Stimulated activated CD8-positive, alpha-beta memory T cell treated with anti-CD3 and anti-CD28 coated beads, Interleukin-4, amount 100 ng/mL, for 1 hour (primary cell): ENCODE measurements at places on chromosomes 6 and 20.
A peak's percentile ranks its signal among the peaks of the same experiment; 100 is the strongest.

DNA sequence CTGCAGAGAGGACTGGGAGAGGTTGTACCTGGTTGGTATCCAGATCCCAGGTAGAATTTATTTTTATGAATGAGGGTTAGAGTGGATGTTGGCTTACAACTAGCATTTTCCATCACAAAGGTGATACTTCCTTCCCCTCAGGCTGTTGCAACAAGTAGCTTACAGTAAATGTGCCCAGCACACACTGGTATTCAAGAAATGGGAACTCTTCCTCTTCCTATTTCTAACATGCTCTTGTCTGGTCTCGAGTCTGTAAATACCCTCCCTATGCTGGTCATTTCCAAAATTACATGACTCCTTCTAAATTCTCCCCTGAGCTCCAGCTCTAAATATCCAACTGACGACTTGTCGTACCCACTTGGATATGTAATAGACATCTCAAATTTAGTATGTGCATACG is 90.1 kb upstream of the FOXC1 start:
- no peak for DNase-seq

DNA sequence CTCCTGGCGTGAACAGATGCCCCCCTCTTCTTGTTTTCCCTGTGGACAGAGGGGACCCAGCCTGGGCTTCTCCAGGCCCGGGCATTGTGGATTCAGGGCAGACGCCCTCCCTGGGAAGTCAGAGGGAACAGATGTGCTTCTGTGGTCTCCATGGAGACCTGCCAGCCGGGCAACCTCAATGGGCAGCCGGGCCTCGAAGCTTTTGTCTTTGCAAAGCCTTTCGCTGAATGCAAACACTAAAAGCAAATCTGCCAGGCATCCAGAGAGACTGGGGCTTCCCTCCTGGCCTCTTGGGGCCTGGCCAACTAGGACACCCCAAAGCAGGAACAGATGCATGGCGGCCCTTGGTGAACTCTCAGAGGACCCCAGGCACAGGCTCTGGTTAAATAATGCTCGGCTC is 370.0 kb upstream of the SULF2 start:
- DNase-seq: no peak

GRCh38 chr6:43835872-43836419 is 65.9 kb downstream of the VEGFA start:
- DNase-seq: no peak

DNA sequence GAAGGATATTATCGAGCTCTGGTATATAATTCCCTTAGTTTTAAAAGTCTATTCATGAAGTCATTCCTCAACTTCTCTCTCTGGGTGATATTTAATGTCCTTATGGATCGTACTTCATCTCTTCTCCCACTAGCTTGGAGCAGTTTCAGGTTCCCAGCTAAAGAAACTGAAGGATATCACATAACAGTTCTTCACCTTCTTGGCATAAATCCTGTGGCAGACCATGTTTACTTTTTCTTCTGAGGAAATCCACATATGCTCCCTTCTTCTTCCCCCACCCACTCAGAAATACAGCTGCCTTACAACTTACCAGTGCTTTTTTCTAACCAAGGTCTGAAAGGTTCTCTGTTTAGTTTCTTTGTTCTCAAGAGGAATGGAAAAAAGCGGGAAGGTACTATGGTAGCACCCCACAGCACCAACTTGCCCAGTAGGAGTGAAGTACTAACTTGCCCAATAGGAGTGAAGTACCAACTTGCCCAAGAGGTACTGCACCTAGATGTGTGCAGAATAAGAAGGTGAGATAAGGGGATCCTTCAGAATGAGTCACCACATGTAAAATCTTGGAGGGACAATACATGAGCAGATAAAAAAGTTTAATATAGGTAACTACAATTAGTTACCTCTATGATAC is 53.1 kb downstream of the TSPYL4 start:
- no peak for DNase-seq

DNA sequence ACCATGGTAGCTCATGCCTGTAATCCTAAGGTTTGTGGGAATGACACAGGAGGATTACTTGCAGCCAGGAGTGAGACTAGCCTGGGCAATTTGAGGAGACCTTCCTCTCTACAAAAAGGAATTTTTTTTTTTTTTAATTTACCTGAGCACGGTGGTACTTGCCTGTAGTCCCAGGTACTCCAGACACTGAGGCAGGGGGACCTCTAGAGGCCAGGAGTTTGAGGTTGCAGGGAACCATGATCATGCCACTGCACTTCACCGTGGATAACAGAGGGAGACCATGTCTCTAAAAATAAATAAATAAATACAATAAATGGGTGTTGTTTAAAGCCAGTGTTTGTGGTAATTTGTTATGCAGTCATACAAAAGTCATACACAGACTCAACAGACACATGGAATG is 2.4 kb upstream of the HLA-F start:
- no peak for DNase-seq

GRCh38 chr6:147127587-147127986 is 76.6 kb upstream of the STXBP5 start:
- DNase-seq: no peak

DNA sequence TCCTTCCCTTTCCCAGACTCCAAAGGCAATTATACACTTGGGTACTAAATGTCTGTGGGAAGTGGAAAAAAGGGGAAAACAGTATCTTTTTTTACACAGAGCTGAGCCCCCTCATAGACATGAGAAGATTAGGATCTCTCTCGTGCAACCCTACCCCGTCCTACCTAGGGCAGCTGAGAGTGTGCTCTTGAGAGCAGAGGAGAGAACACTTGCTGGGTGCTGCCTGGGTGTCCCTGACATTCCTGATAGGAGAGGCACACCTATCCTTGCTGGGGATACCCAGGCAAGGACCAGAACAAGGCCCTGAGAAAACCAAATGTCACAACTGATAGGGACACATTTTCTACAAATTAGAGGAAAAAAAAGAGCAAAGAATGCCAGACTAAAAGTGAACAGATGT is 81.2 kb downstream of the PREP start:
- DNase-seq: no peak

DNA sequence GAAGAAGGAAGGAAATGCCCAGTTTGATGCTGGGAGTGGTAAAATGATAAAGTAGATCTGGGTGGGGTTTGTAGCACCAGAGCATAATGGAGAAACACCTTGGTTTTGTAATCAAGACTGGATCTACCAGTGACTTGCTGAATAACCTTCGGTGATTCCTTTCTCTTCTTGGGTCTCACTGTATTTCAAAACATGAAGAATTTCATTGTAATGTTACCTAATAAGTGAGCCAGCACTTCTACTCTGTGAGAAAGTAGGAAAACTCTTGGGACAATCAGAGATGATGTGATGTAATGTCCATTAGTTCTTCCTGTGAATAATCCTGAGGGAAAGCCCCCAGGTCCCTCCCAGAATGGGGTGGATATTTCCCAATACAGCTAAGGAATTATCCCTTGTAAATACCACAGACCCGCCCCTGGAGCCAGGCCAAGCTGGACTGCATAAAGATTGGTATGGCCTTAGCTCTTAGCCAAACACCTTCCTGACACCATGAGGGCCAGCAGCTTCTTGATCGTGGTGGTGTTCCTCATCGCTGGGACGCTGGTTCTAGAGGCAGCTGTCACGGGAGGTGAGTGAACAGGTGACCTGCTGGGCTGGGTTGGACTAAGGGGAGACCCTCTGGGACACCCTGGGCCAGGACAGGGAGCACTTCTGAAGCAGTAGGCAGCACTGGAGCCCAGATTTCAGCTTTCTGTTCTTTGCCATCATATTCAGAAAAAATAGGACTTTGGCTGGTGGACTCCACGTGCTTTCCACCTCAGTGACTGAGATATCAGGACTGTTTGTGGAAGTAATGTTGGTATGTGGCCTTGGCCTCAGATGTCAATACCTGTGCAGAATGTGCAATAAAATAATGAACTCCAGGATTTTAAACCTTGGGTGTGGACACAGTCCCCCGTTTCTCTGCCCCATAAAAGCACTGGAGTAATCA is at the start of gene PI3:
PI3 (plus strand) TSS at position 469 of the 931 bp plus-strand sequence; CDS start at position 490, 21 bp downstream.
- no peak for DNase-seq

DNA sequence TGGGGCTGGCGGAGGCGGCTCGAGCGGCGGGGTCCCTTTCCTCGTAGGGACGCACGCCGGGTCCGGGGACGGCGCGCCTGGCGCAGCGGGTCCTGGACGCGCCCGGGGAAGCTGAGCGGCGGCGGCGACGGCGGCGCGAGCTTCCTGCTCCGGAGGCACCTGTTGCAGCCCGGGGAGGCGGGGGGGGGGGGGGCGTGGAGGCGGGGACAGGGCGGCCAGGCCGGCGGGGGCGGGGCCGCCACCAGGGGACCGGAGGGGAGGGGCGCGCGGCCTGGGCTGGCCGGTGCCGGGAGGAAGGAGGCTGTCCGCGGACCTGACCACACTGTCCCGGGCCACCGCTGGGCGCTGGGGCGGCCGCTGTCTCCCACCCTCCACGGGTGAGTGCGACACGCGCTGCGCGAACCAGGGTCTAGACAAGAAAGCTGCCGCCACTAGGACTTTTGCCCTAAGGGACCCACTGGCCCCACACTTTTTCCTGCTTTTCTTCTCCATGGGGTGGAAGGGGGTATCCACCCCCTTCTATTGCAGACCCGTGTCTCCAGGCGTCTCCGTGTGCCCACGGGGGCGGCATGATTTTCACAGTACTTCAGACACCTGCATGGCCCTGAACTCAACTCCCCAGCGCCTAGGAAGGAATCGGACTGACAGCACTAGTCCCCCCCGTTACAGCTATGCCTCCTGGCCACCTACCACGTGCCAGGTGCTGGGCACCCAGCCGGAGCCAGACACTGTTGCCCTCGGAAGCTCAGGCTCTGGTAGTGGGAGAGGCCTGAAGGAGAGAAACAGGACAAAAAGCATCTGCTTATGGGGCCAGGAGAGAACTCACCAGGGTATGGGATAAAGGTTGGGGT is at the start of gene NFATC2:
NFATC2 (minus strand) TSS at position 149 of the 851 bp plus-strand sequence. CDS start 220 bp downstream, outside the sequence.
- peak; percentile 24 for DNase-seq

- no peak for DNase-seq
Observed at GRCh38 chr20:9071976-9072726, 3.3 kb downstream of the PLCB4 start.

- DNase-seq: no peak
Observed at GRCh38 chr20:47620808-47621805, 119.4 kb downstream of the NCOA3 start.

- no peak for DNase-seq
Observed at GRCh38 chr6:169340395-169340794, 86.7 kb upstream of the THBS2 start.

GRCh38 chr20:38222231-38222922 is 38.2 kb downstream of the KIAA1755 start:
- DNase-seq: no peak

DNA sequence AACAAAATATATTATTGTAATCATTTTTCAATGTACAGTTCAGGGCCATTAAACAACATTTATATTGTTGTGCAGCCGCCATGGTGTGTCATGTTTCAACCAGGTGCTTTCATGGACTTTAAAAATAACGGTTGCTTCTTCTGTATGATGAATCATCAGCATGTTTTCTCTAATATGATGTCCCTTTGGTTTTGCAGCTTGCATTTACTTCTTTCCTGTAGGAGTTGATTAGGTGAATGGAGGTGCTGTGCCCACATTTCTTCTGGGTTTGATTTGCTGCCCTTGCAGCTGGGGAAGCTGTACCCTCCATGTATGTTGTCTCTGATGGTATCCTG is 54.9 kb upstream of the TULP4 start:
- DNase-seq: no peak

DNA sequence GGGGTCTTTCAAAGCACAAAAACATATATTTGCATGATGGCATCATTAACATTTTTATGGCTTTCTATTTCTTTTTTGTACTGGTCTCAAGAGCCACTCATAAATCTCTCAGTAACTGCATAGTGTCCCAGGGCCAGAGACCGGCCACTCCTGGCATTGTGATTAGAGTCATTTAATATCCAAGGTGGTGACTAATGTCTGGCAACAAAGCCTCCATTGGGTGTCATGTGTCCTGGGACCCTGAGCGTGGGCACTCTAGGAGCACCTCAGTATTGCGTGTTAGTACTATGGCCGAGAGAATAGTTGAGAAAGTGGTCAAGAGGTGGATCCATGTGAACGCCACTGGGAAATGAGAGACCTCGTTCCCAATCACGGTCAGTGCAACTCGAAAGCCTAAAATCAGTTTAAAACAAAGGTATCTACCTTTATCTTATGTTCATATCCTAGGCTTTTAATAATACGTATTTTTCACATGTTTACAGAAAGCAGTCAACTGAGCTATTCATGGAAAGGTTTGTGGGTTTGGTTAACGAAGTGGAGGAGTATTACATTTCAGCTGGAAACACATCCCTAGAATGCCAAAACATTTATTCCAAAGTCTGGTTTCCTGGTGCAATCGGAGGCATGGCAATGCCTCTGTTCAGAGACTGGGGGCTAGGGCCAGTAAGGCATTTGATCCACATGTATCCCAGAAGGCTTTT is 2.7 kb upstream of the ESR1 start:
- DNase-seq: no peak

- no peak for DNase-seq
Observed at GRCh38 chr6:25242567-25242966, 36.6 kb upstream of the CARMIL1 start.

GRCh38 chr20:57022306-57022705 is 244.1 kb downstream of the BMP7 start:
- DNase-seq: no peak

GRCh38 chr6:126064748-126065401 is 78.5 kb downstream of the TRMT11 start:
- no peak for DNase-seq

DNA sequence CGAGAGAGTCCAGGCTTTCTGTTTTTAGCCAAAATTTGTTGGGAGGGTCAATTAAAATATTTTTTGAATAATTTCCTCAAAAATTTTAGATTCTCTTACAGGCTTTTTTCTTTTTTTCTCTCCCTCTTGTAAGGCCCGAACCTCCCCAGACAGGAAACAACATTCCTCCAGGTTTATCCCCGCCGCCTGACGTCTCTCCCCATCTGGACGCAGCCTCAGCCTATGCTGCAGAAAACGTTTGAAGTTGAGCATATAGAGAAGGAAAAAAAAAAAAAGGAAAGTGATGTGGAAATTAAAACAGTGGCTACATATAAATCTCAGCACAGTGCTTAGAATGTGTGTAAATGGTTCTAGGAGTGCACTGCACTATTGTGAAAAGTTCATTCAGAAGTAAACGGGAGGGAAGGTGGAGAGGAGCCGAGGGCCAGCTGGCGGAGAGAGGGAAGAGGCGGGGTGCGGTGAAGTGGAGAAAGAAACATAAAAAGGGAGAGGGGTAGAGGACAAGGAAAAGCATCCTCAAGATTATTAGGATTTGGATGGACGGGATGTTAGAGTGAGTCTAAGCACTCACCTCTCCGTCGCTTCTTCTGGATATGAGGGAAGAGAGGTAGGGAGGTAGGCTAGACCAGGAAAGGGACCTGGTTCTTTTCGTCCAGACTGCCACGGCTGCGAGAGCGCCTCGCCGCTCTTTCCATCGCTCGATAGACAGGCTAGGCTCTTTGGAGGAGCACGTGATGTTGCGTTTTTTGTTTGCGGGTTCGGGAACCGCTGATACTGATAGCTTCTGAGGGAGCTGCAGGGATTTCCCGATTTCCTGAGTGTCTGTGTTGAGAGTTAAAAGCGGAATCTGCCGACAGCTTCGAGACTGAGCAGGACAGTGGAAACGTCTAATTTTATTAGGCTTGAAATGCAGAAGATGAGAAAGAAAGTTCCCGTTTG is 98.7 kb downstream of the TRIM27 start:
- no peak for DNase-seq
